Right cardiac atrium (tissue), 5 donors: ENCODE measurements at places on chromosomes 5 and 9. TPM values are rescaled to one million over a fixed set of nuclear protein-coding genes. Genes with fewer than 3 reads are reported as not detected.

DNA sequence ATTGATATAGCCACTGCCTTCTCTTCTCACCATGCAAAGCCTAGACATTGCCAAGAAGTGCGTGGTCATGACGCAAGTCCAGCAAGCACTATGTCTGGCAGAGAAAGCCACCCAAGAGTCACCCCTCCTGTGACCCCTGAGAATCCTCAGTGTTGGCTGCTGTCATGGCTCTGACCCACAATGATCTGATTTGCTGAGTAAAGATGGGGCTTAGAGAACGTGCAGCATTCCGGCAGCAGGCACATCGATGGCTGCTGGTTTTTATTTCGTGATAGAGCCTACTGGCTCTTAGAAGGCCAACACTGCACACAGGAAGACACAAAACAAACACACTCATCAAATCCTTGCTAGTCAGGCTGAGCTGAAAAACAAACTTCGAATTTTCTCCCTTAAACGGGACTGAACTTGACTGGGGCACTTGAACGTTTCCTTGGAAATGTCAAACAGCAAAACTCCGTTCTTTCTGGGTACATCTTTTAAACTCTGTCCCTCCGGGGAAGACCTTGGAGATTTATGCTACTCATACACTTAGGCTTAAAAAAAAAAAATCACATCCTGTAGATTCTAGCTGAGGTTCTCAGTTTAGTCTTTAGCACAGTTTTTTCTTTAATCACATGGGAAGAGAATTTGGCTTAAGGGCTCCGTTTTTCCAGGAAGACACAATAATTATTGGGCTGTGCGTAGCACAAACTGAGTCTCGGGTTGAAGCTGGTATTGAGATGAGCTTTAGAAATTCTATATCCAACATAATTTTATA lies 88.2 kb upstream of the BASP1 start:
- DNase-seq: no peak

DNA sequence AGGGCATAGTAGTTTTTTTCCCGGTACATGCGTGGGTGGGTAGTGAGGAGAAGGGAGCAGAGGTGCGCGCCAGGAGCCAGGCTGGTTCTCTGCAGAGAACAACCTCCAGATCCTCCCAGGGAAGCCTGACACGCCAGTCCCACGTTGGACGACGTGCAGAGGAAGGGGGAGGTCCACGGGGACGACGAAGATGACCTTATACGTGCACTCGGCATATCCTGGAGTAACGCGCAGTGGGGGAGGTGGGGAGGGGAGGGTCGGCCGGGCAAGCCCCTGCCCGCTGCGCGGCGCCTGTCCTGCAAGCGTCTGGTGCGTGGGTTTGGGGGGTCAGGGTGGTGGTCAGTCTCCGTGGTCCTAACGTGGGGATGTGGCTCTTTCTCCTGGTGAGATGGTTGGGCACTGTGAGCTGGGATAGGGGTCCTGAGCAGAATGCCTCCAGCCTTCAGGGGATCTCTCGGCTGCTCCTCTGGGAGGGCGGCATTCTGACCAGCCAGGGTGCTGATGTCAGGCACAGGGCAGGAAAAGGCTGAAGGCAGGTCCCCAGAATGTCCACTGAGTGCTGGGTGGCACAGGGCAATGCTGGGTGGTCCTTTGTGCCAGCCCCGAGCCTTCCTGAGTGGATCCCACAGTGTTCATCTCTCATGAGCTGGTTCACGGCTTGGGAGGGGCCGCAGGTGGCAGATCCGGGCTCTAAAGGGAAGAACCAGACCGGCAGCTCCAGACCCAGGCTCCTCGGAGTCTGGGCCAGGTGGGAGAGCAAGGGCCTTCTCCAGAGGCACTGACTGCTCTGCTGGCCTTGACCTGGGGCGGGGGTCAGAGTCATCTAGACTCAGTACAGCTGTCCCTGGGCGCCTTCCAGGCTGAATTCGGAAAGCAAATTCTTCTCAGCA lies 10.5 kb upstream of the SCGB3A1 start:
- DNase-seq: no peak

DNA sequence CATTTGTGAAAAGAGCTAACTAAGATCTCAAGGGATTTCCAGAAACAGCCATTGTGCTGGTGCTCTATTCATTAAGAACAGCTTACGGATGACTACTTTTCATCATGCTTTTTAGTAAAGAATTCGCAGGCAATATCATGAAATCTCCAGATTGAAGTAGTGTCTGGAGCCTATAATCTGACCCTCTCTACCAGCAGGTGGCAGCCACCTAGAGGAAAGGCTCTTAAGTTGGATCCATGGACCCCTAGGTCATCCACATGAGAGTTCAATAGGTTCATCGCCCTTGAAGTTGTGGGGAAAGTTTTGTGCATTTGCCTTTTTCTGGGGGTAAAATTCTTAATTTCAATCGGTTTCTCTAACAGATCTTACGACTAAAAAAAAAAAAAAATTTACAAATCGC lies 82.3 kb downstream of the SLC1A3 start:
- no peak for DNase-seq

DNA sequence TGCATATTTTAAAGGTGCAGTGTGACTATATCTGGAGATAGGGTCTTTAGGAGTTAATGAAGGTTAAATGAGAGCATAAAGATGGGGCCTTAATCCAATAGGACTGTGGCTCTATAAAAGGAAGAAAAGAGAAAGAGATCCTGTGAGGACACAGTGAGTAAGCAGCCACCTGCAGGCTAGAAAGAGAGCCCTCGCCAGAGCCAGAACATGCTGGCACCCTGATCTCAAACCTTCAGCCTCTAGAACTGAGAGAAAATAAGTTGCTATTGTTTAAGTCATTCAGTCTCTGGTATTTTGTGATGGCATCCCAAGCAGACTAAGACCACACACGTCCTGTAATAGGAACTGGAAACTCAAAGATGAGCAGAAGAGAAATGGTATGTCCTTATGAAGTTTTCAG lies 41.0 kb downstream of the RNF180 start:
- no peak for DNase-seq

- DNase-seq: no peak
Observed at GRCh38 chr5:128304791-128305190, 221.2 kb downstream of the SLC12A2 start.

DNA sequence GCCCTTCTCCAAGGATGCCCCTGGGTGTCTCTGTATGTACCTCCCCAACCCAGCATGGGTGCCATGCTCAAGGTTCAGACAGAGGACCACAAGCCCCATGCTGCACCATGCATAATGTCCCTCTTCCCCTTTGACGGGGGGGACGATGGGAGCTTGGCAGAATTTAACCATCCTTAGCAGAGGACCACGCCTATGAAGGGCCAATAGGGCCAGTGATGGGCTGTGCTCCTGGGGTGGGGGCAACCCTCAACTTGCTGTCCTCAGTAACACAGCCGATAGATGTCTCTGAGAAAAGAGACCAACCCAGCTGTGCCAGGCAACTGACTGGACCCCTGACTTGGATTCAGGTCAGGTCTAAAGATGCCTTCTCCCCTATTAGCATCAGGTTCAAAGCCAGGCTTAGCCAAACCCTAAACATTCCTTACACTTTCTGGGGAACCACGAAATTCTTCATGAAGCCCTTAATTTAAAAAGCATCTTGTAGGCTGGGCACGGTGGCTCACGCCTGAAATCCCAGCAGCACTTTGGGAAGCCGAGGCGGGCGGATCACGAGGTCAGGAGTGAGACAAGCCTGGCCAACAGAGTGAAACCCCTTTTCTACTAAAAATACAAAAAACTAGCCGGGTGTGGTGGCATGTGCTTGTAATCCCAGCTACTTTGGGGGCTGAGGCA lies 20.7 kb upstream of the JADE2 start:
- DNase-seq: no peak

Gene SOX30
- total RNA-seq: 0.42 TPM

DNA sequence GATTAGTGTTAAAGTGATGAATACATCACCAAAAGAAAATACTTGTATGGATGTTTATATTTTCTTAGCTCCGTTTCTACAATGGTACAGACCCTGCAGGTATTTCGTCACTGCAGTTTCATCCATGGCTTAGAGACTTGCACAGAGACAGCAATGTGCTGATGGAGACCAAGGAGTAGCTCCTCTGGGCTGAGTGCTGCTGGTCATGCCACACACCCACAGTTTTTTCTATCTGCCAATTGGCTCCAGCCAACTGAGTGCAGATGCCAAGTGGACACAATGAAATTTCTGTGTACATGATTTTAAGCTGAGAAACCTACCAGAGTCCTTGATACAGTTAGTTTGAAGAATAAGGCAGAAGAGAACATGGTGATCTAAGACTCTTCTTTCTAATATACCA lies 145.9 kb upstream of the ADCY2 start:
- no peak for DNase-seq

Gene GPR151
- not detected for total RNA-seq

DNA sequence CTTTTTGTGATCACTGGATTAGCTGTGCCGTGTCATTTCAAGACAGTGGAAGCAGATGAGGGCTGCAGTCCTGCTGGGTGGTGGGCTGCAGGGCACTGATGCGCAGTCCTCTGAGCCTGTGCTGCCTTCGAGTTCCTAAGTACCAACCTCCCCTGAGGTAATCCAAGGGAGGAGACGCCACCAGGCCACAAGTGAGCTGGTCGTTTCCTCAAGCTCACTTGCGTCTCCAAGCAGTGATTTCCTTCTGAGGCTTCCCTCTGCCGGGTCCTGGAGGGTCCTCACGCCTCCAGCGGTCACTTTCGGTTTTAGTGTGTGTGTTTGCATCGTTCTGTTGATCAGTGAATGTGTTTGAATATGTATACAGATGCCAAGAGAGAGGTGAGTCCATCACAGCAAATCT lies 115.7 kb downstream of the TRIO start:
- no peak for DNase-seq

DNA sequence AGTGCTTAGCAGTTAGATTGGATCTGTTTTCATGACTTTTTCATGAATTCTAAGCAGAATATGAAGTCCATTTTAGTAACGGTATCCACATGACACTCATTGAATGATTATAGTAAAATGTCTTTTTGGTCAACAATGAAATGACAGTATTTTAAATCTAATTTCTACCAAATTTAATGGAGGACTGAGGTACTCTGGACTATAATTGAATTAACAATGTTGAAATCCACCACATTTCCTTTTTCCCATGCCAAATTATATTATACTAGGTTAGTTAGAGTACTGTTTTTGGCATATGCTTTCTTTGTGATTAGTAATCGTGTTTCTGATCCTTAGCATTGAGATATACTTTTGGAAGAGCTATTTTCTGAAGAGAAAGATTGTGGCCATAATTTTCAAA lies 40.6 kb downstream of the CDC42SE2 start:
- DNase-seq: no peak

Gene BDP1
- 18.0 TPM for total RNA-seq

DNA sequence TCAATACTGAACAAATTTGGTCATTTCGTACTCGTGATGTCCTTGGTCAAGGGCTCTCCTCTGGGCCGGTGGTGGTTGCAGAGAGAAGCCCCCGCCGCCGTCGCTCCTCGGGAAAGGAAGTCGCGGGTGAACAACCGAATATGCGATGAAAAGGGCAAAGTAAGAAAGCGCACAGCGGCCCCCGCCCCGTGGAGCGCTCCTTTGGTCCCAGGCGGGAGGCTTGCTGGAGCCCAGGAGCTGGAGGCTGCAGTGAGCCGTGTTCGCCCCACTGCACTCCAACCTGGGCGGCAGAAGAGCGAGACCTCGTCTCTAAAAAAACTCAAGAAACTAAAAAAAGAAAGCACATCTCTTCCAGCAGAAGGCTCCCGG lies 108.4 kb upstream of the LARP1 start:
- no peak for DNase-seq

Gene GPX8
- total RNA-seq: 15.7 TPM

Gene SPATA6L
- total RNA-seq: 1.7 TPM

Gene PHAX
- total RNA-seq: 34.3 TPM

- peak; percentile 88 for DNase-seq
Observed at GRCh38 chr9:129487658-129488483, 133.0 kb downstream of the C9orf50 start.

Gene NME5
- 5.0 TPM for total RNA-seq

DNA sequence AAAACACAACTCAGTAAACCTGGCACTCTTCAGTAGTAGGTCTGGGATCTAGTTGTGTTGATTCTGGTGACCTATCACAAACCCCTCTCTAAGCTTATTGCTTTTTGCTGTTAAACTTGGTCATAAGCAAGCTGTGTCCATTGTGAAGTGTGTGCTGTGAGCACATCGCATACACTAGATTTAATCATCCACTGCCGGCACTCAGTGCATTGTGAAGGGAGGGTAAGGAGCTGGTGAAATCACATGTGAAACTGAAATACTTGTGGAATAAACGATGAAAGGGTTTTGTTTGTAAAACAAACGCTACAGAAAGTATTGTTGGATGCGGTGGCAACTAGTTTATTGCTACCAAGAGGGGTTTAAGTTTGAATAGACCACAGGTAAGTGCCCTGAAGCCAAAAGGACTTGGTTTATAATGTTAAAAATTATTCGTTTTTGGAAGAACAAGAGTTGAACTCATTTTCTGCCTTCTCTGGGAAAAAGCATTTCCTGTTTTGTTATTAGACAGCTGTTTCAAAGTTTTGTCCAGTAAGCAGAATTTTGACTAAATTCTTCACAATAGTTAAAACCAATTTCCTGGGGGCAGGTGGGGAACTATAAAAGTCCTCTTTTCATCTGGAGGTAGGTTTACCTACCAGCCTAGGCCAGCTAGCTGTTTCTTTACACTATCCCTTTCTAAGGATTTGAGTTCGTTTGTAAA lies 24.6 kb downstream of the TJP2 start:
- no peak for DNase-seq

GRCh38 chr5:140251527-140251973 lies 51.4 kb downstream of the PFDN1 start:
- DNase-seq: no peak

Gene ZNF354C
- 6.2 TPM for total RNA-seq

Gene ALDOB
- 0.71 TPM for total RNA-seq

Gene PFDN1
- total RNA-seq: 60.0 TPM

DNA sequence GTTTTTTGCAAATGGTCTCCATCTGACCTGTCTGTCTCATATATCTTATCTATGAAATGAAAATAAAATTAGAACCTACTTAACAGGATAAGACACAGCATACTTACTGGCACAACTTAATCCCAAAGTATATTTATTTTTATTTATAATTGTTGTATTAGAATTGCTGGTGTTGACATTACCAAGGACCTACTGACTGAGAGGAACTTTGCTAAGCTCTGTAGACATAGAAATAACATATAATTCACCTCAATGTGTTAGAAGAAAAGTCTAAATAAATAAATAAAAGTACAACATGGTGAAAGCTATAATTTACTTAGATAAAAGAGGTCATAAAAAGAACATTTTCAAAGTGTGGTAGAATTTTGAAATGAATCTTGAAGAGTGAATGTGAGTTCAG lies 1650.5 kb upstream of the NUDT12 start:
- DNase-seq: no peak

Gene CYLC2
- not detected for total RNA-seq
